ENCODE measurements at places on chromosomes 3 and 15.

DNA sequence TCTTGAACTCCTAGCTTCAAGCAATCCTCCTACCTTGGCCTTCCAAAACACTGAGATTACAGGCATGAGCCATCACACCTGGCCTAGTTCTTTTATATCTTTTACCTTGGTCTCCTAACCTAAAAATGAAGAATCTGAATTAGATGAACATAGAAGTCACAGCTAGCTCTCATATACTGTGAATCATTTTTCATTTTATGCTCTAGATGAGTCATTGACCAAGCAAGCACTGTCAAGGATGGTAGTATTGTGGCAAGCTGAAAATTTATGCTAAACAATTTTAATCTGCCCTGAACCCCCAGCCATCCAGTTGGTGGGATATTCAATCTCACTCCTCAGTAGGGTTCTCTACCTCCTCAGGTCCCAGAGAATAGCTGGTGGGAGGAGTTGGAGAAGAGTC lies 48.3 kb upstream of the DNAJC13 start:
- DNase-seq: no peak

DNA sequence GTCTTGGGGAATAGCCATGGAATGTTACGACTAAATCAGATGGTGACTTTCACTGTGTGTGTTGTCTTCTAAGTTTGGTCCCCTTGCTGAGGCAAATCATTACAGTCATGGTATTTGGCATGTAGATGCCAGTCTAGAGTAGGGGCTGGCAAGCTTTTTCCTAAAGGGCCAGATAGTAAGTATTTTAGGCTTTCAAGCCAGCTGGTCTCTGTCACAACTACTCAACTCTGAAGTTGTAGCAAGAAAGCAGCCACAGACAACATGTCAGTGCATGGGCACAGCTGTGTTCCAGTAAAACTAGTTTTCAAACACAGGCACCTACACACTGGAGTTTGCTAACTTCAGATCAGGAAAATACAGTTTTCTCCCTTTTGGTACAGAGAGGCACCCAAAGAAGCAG lies 39.3 kb downstream of the CCR3 start:
- DNase-seq: no peak

DNA sequence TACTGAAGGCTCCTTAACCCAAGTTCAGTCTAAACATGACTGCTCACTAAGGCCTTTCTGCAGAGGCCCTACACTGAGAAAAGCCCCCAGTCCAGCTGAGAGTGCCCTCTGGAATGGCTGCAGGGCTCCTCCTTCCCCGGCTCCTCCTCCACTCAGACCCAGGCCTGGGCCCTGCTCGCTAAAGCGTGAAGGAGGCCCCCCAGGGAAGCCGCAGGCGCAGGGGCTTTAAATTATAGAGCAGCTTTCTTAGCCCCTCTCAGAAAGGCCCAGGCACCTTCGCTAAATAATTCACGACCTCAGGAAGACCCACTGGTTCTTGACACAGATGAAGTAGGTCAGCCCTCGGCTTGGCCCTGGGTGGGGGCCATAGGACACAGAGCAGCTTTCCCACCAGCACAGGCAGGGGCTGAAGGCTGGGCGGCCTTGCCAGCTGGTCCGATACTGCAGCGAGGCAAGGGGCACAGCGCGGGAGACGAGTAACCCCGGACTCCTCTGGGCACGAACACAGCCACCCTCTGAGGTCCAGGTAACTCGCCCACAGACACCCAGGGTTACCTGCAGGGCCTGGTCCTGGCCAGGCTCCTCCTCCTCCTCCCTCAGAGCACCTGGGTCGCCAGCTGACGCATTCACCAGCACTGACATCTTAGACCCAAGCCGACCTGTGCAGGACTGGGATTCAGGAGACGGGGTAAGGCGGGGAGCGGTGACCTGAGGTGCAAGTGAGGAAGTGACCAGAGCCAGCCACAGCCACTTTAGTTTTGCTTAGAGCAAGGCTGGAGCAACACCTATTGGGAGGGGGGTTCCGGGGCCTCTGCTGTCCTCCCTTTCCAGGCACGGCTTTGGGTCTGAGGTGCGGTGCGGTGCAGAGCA lies 36.9 kb downstream of the RBPMS2 start:
- DNase-seq: no peak

GRCh38 chr3:164459521-164460151 lies 618.7 kb downstream of the SI start:
- peak; percentile 18 for DNase-seq

DNA sequence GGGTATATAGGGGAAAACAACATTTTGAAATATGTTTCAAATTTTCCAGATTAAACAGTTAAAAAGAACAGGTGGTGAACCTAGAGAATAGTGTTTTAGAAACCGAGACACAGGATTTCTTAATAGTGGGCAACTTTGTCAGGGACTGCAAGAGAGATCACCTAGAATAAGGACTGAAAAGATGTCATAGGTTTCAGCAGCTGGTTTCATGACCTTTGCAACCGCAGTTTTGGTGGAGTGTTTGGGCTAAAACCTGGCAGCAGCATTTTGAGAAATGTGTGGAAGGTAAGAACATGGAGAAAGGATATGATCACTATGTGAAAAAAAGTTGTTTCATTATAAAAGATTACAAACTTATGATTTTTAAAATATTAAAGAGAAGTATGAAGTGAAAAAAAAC lies 34.9 kb downstream of the PRKCI start:
- no peak for DNase-seq

DNA sequence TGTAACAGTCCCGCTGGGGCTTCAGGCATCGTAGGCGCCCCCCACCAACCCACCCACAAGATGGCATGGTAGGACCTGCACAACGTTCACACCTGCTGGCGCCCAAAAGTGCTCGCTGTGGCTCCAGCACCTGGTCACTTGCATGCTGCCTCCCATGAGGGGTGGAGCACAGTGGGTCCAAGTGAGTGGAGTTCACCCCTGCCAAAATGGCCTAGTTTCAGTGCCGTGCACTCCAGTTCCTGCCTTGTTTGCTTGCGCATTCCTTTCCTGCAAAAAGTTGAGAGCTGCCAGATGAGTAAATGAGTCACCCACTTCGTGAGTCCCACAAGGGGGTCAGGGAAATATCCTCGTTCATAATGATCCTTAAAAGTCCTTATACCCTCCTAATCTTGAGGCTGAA lies 788.7 kb upstream of the DPPA4 start:
- DNase-seq: no peak

DNA sequence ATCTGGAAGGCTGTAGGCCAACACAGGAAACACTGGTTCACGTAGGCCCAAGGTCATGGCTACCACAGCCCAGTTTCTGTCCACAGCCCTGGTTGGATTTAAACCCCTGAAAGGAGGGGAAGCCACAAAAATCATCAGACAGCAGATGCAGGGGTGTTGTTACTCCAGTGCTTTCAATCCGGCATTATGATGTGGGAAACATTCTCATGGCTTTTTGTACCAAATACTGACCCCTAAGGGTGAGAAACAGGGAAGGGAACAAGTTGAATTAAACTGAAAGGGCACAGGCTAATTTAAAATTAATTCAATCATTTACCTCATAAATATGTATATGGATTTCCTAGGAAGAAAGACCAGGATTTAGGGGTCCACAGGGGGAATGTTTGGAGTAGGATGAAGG lies 375.6 kb downstream of the CTNNB1 start:
- DNase-seq: peak; percentile 5
